ENCODE measurements at places on chromosomes 1 and 21.

DNA sequence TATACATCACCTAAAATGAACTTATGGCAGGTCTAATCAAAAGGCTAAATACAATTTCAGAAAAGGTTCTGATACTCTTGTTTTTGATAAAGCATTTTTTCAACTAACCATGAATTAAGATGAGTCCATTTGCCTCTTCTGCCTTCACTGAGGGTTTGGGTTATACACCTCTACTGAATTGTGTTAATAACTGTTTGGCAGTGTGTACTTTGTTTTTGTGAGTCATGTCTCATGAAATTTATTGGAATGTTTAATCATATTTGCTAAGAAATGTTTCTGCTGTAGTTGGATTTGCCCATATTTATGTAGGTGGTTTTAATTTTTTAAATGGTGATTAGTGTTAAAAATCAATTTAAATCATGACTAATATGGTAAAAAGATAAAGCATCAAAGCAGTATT is 190.5 kb downstream of the HS2ST1 start:
- no peak for DNase-seq

DNA sequence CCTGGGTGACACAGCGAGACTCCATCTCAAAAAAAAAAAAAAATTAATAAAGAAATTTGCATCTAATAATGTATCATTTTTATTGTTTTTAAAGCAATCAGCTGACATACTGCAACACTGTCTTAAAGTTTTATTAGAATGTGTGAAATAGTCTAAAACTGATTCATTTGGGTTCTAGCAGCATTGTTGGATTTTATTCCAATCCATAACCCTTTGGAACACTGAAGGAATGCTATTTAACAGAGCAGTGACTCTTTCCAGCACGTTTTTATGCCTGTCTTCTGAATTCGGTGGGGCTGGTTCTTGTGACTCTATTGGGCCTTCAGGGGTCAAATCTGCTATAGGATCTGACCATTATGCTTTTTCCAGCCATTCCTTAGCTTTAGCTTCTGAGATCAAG is 18.2 kb upstream of the FMO4 start:
- no peak for DNase-seq

GRCh38 chr1:27529704-27530018 is 39.7 kb upstream of the WASF2 start:
- DNase-seq, result no peak

GRCh38 chr1:109425391-109426280 is 612 bp downstream of the PSMA5 start:
- DNase-seq, result peak; percentile 13

- DNase-seq, result no peak
These were observed 164.4 kb downstream of the NTPCR start for GRCh38 chr1:233114860-233115259.

DNA sequence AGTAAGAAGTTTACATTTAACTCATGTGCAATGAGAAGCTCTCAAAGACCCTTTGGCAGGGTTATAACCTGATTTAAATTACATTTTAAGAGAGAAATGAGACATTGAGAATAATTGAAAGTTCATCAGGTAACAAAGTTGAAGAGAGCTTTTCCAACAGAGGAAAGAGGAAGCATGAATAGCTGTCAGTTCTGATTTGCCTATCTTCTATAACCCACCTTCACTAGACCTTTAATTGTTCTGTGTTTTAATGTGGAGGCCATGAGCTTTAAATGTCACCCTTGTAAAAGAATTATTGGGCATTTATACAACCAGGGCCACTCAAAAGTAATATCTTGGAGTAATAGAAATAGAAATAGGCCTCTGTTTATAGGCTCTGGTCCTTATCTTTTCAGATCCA is 9.3 kb upstream of the FCRL1 start:
- no peak for DNase-seq

- no peak for DNase-seq
These were observed 107.4 kb upstream of the EDN2 start for GRCh38 chr1:41591891-41592290.

GRCh38 chr1:237794071-237794470 is 96.7 kb downstream of the ZP4 start:
- peak; percentile 10 for DNase-seq

GRCh38 chr1:10768552-10768951 is 27.9 kb downstream of the CASZ1 start:
- no peak for DNase-seq

DNA sequence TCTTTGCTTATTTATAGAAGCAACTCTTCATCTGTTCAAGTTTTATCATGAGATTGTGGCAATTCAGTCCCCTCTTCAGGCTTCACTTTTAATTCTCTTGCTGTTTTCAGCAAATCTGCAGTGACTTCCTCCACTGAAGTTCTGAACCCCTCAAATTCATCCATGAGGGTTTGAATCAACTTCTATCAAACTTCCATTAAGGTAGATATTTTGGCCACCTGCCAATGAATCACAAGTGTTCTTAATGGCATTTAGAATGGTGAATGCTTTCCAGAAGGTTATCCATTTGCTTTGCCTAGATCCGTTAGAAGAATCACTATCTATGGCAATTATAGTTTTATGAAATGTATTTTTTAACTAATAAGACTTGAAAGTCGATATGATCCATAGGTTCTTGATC is 946.7 kb upstream of the B3GALT2 start:
- DNase-seq, result no peak

GRCh38 chr21:36288651-36289243 is 31.2 kb upstream of the MORC3 start:
- DNase-seq, result no peak

- no peak for DNase-seq
These were observed 423 bp downstream of the URB1 start for GRCh38 chr21:32392299-32392879.

DNA sequence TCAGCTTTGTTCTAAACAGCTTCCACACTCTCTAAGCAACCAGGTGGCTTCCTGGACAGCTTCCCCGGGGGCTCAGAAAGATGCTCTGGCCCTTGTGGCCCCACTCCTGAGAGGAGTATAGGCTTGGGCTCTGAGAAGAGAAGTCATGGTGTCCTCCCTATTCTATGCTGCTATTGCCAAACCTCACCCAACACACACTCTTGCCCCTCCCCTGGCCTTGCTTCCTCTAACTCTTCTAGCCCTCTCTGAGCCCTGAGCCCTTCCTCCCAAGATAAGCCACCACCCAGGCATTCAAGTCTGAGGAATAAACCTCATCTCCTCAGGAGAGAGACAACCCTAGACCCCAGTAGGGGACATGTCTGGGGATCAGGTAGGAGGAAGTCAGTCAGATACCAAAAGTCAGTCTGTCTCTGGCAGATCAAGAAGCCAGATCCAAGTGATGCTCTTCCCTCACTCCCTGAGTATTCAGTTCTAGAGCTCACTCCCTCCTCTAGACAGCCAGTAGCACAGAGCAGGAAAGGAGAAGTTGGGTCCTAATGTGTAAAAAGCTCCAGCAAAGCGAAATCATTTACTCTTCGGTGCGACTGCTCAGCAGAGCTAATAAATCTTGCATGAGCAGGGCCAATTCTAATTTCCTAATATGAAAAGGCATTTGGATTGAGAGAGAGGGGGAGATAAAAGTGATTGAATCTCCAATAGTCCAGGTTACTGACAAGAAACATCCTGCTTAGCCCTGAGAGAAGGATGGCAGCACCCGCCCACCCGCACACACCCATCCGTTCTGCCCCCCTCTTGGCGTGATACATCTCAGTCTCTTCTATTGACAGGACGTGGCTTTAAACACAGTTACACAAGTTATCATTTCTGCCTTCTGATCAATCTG is 50.5 kb downstream of the DMAP1 start:
- DNase-seq, result no peak

GRCh38 chr1:1548591-1548990 is 8.2 kb upstream of the TMEM240 start:
- DNase-seq, result no peak

GRCh38 chr1:178109348-178110143 is 15.6 kb downstream of the RASAL2 start:
- DNase-seq, result no peak

- DNase-seq, result no peak
These were observed 14.3 kb downstream of the TRIM11 start for GRCh38 chr1:228392111-228392936.

GRCh38 chr1:87044840-87045239 is 130.4 kb downstream of the HS2ST1 start:
- no peak for DNase-seq

DNA sequence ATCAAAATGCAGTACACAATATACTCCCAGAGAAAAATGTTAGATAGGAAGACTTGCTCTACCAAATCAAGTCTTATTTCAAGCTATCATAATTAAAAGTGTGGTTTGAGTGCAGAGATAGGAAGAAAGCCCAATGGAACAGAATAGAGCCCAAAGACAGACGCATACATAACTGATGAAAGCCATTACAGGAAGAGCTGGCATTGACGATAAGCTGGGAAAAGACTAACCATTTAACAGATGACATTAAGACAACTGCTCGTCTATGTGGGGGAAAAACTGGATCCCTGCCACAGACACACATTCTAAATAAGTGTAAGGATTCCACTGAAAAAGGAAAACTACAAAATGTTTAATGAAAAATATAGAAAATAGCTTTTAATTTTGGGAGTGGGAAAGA is 85.5 kb downstream of the NGF start:
- DNase-seq, result no peak

DNA sequence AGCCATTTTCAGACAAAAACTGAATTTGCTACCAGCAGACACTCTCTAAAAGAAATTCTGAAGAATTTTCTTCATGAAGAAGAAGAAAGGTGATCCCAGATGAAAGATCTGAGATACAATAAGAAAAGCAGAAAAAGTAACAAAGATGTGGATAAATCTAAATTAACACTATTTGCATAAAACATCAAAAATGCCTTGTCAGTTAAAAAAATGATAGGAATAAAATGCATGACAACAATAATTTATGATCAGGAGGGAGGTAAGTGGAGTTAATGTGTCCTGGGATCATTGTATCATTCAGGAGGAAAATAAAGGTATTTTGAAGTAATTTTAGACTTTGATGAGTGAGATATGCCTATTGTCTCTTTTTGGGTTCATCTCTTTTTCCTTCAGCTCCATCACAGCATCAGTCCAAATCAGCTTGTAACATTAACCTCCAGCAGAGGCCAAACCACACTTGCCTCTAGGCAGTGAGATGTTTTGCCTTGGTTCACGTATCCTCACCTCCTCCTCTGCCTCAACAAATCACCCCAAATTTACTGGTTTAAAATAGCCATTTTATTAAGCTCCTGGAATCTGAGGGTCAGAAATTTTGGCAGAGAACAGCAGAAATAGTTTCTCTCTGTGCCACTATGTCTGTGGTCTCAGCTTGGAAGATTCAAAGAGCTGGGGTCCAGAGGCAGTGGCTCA is 76.9 kb upstream of the HIVEP3 start:
- no peak for DNase-seq

GRCh38 chr1:42936309-42937078 is 22.2 kb downstream of the SLC2A1 start:
- DNase-seq, result no peak

- no peak for DNase-seq
These were observed 22.6 kb upstream of the ADARB1 start for GRCh38 chr21:45051580-45052434.

GRCh38 chr1:160866001-160866694 is 3.5 kb upstream of the CD244 start:
- DNase-seq, result no peak

DNA sequence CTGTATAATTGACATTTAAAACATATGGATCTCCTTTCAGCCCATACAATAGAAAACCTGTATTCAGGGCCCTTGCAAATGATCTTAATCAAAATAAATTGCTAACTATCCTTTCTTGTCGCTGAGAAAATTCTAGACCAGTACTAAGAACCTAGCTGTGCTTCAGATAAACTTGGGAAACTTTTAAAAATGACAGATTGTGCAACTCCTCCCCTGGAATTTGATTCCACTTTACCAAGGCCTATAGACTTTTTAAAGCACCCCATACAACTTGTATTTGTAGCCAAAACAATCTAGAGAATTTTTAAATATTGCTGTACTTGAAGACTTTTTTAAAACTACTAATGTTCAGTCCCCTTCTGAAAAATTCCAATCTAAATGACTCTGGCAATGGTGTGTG is 51.6 kb downstream of the ZNF644 start:
- DNase-seq, result no peak

DNA sequence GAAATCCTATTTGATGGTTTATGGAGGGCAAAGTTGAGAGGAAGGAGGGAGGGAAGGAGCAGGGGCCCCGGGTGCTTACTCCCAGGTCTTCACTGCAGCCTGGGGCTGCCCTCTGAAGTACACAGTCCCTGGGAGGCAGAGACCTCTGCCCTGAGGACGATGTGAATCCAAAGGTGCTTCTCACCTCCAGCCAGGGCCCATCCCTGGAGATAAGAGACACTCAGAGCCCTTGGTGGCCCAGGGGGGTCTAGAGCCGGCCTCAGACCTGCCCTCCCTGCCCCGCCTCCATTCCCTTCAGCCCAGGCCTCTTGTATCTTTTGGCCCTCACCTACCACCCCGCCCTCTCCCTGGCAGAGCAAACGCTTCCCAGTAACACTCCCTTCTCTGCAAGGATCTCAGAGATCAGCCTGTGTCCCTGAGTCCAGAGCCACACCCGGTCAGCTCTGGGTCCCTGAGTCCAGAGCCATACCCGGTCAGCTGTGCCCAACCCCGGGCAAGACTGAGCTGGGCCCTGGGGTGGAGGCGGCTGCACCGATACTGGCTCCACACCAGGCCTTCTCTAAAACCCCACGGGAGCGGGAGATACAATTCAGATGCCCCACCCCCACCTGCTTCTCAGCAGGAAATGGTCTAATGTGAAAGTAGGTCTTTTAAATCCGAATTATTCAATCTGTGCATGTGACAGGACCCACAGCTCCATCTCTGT is 3.6 kb upstream of the GNB1 start:
- no peak for DNase-seq

- DNase-seq, result peak; percentile 26
These were observed 532 bp downstream of the RALGPS2 start for GRCh38 chr1:178725466-178726086.

DNA sequence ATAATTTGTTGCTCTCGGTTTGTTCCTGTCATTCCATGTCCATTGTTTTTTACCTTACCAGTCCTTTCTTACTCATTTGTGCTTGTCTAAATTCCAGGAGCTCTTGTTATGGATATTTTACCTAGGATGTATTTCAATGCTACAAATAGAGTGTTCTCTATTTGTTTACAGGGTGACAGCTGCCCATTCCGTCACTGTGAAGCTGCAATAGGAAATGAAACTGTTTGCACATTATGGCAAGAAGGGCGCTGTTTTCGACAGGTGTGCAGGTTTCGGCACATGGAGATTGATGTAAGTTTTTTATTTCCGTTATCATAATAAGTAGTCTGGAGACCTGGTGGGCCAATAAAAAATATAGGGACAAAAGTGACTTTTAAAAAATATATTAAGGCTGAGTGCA is 23.0 kb downstream of the ZBED6 start:
- no peak for DNase-seq
